Forelimb muscle (tissue), 1 donor: ENCODE measurements at places on chromosomes 16 and 17. TPM values are rescaled to one million over a fixed set of nuclear protein-coding genes. Genes with fewer than 3 reads are reported as not detected.

DNA sequence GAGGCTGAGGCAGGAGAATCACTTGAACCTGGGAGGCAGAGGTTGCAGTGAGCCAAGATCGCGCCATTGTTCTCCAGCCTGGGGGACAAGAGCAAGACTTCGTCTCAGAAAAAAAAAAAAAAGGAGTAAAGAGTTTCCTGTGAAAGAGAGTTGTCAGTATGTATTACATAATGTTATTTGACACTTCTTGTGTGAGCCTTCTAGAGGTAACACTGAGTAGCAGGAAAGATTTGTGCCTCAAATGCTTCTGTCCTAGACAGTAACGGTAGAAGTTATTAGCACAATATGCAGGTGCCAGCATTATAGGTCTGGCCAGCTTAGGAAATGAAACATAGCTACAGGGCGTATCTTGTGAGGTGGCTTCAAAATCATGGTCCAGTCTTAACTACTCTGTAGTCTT, 6.2 kb downstream of the RPS6KB1 start:
- no peak for DNase-seq

DNA sequence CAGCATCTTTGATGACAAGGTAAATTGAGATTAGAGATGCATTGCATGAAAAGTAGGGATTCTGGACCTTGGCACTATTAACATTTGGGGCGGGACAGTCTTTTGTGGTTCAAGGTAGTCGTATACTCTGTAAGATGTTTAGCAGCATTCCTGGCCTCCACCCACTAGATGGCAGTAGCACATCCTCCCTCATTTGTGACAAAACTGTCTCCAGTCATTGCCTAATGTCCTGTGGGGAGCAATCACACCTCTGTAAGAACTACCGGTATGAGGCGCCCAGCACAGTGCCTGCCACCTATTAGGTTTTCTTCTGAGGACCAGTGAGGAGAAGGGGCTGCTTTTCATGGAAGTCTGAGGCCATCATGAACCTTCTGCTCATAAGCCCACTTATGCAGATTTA, 180.8 kb downstream of the RBFOX1 start:
- DNase-seq: no peak

GRCh38 chr17:4856271-4856936, 23.3 kb downstream of the MINK1 start:
- no peak for DNase-seq

GRCh38 chr16:74898659-74899058, 86.3 kb downstream of the WDR59 start:
- no peak for DNase-seq

GRCh38 chr17:57458718-57459285, 202.5 kb downstream of the MSI2 start:
- no peak for DNase-seq

DNA sequence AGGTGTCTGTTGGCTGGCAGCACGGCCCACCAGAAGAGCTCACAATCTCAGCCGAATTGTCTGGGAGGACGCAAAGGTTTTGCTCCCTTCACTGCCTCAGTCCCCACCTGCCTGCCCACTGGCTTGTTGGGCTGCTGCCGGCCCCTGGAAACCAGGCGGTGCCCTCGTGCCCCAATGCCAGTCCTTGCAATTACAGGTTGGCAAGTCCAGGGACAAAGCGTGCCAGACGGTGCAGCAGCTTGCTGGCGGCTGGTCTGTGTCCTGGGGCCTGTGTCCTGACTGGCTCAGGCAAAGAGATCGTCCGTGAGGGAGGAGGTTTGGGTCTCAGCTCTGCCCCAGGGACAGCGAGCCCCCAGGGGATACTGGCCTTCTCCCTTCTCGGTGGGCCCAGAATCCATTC, 24.6 kb upstream of the SPNS2 start:
- no peak for DNase-seq

The TMED6 gene
- 1.5 TPM for polyA plus RNA-seq

DNA sequence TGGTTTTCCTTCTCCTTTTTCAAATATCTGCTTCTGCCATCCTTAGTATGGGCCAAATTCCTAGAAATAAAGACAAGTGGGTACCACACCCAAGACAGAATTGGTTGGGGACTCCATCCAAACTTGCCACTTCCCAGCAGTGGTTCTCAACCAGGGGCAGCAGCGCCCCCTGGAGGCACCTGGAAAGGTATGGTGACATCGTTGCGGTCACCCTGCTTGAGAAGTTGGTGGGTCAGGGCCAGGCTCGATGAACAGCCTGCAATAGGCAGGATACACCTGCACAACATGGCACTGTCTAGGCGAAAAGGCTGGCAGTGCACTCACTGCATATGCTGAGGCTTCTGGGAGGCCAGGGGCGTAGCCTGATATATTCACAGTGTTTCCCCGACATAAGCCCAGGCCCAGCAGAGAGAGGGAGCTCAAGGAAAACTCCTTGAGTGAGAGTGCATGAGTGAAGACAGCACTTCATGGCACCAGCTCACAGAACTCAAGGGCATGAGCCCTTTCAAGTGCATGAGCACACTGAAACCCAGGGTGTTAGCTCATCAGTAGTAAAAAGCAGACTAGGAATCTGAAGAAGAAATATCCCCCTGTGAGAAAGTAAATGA, 57.7 kb downstream of the CMC2 start:
- DNase-seq: no peak

The HS3ST3A1 gene
- 1.0 TPM for polyA plus RNA-seq

DNA sequence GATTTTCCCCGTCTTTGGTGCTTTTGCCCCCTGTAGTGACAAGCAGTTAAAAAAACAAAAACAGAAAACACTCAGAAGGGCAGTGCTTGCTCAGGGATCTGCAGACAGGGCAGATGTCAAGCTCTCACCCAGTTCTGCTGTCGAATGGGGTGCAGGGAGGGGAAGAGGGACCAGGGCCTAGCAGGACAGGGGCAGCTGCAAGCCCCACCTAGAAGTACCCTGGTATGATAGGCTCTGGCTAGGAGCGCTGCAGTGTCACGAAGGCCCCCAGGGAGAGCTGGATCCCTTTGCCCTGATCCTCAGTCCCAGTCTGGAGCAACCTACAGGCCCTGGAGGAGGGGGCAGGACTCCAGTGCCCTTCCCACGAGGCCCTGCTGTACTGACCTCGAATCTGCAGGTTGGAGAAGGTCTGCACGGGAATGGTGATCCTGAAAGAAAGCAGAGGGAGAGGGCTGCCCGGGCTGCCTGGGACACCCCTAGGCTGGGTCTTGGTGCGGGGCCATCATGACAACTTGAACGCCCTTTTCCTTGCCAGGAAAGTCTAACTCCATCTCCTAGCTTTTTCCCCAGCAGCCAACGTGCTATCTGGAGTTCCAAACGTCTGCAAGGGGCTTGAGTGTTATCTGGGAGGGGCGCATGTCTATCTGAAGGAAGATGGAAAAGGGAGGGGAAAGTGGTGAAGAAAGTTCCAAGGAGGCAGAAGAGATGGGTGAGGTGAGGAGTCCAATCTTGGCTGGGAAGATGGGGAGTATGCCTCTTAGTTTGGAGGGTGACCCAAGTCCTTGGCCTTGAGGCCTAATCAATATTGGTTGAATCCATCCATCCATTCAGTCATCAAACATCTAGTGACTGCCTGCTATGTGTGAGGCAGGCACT, 4.8 kb downstream of the GFAP start:
- no peak for DNase-seq

DNA sequence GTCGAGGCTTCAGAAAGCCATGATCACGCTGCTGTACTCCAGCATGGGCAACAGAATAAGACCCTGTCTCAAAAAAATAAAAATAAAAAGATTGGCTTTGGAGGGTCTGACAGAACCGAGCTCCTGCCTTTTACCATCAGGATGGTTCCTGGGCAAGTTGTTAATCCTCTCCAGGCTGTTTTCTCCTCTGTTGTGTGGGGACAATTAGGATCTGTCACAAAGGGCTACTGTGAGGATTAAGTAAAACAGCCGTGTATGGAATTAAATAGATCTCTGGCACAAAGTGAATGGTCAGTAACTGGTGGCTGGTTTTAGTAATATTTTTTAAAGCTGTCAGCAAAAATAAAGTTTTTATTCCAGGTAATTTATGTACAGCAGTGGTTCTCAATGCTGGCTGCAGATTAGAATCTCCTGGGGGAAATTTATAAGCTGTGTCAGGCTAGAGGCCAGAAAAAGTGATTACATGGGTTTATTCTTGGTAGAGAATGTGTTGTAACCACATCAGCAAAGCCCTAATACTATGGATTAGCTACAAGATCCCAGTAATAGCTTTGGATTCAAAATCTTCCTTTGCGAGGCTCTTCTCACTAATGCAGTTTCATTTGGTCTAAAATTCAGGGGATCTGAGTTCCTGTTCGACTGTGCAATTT, 47.2 kb downstream of the GPRC5B start:
- DNase-seq: no peak

GRCh38 chr17:45197108-45197507, 24.6 kb upstream of the FMNL1 start:
- DNase-seq: no peak

- DNase-seq: no peak
These were observed 175.3 kb downstream of the UTP18 start for GRCh38 chr17:51435641-51436091.

GRCh38 chr16:86507173-86508027, 2.9 kb upstream of the FOXF1 start:
- DNase-seq: no peak

GRCh38 chr16:55660828-55661227, 5.0 kb downstream of the SLC6A2 start:
- no peak for DNase-seq

DNA sequence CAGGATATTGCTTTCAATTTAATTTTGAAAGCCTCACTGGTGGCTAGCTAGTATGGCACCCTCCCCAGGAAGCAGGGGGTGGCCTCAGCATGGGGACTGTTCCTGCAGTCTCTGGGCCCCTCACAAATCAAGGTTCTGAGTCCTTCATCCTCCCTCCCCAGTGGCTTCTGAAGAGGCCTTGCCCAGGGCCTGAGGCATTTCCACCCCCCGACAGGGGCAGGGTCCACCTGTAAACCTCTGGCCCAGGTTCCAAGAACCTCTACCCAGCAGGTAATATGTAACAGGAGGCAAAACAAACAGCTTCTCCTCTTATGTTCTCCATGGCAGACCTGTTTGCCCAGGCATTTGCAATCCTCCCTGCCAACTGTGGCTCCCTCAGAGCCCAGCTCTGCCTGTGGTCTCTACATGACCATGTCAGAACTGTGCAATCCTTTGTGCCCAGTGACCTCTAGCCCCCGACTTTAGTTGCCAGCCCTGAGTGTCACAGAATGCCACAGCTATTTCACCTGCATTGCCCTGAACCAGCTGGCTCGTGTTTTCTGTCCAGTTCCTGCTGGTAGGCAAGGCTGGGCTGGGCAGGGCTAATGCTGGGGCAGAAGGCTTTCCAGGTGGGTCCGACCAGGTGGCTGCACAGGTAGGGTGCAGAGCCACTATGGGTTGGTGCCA, 14.3 kb downstream of the ACSF2 start:
- no peak for DNase-seq

- DNase-seq: no peak
These were observed 72.4 kb downstream of the WIPI1 start for GRCh38 chr17:68384941-68385340.

GRCh38 chr17:57379237-57379894, 123.0 kb downstream of the MSI2 start:
- DNase-seq: no peak

The SDR42E2 gene
- polyA plus RNA-seq: not detected

- DNase-seq: no peak
These were observed 47.8 kb upstream of the NLRP1 start for GRCh38 chr17:5631958-5632590.

The CHD9NB gene
- 2.7 TPM for polyA plus RNA-seq

GRCh38 chr17:65750166-65750565, 188.7 kb upstream of the AXIN2 start:
- no peak for DNase-seq

The ZFPM1 gene
- polyA plus RNA-seq: 1.8 TPM

- DNase-seq: peak; percentile 24
These were observed 81.2 kb downstream of the USP22 start for GRCh38 chr17:20961586-20961985.

DNA sequence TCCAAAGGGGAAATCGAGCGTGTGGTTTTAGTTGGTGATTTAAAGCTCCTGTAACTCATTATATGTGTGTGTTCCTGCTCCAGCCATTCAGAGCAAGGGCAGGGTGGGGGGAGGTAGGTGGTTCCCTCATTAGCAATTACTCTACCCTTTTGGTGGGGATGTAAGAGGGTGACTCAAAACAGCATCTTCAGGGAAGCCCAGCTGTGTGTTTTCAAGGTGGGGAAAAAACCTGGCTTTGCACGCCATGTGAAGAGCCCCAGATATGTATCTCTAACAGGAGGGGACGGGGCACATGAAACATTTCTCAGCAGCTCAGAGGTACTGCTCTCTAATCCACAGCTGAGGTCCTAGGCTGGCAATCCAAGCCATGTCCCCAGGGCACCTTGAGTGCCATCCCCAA, 241.3 kb upstream of the ZFHX3 start:
- no peak for DNase-seq
